Central memory CD4-positive, alpha-beta T cell (primary cell): ENCODE measurements at places on chromosomes 3 and 15.

DNA sequence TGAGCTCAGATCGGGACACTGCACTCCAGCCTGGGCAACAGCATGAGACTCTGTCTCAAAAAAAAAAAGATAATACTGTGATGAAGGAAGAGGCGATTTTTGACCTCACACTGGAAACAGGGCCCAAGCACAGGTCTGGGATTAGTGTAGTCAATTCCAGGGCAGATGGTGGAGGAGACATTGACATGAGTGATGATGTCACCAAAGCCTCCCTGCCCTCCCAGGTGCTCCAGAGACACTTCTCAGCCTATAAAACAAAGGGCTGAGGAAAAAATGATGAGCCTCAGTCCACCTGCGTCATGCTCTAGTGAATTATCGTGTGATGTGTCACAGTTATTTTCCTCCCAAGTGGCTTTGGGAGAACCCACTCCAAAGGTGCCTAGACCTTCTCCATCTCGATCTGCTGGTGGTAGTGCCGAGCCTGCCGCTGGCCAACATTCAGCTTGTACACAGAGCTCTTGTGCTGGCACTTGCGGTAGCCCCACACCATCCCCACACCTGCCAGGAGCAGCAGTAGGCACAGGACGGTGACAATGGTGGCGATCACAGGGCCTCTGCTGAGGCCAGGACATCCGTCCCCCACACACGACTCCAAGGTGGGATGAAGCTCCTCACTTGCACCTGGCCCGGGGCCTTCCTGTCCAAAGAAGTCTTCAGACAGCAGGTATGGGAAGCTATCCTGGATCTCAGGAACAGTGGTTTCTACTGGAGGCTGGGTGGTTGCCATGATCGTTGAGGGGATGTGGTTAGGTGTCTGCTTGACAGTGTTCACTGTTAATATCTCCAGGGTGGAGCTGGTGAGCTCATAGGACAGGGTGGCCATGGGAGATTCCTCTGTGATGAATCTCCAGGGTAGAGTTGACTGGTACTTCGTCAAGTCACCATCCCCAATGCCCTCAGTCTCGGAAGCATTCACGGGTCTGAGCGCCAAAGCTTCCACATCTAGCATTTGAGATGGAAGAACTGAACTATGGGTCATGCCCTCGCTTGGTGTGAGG, 38.8 kb downstream of the CRTAP start:
- DNase-seq: no peak

DNA sequence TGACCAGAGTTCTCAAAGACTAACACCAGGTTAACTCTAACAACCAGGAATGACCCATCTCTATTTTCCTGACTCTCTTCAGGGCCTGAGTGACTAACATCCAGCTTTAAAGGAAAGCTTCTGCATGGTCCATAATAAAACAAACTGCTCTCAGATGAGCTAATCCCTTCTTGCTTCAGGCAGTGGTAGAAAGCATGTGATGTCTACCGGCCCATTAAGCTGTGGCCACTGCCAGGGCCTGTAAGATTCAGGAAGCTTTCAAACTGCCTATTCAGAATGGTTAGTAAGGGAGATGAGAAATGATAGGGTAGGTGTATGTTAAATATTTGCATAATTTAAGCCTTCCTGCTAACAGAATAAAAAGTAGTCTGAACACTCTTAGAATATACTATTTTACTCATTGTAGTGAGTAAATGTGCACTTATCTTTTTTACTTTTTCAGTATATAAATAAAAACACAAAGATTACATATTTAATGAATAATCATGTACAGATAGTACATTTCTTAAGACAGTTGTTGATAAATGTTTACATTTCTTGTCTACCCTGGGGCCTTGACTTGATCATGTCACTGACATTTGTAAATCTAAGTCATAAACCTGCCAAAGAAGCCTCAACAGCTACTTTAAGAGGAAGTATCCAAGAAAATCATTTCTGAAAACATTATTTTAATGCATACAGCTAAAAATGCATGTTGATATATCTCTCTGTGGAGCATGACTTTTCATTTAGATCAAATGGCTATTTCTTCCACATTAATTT, 222.0 kb downstream of the MCTP2 start:
- DNase-seq: no peak

GRCh38 chr15:57634290-57634689, 42.6 kb downstream of the MYZAP start:
- no peak for DNase-seq

DNA sequence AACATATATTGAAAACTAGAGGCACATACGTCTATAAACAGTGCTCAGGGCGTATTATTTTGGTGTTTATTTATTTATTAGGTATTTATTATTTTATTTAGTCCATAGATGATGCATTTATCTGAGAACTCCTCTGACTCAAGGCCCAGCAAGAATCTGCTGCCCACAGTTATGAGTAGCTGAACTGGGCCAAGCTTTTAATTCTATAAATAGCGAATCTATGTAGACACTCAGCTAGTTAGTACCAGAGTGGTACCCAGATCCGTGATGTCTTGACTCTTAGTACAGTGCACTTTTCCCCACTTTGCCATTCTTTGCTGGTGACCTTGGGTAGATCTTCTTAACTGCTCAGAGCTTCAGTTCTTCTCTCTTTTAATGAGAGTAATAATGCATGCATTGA, 370.4 kb upstream of the TPRG1 start:
- no peak for DNase-seq

DNA sequence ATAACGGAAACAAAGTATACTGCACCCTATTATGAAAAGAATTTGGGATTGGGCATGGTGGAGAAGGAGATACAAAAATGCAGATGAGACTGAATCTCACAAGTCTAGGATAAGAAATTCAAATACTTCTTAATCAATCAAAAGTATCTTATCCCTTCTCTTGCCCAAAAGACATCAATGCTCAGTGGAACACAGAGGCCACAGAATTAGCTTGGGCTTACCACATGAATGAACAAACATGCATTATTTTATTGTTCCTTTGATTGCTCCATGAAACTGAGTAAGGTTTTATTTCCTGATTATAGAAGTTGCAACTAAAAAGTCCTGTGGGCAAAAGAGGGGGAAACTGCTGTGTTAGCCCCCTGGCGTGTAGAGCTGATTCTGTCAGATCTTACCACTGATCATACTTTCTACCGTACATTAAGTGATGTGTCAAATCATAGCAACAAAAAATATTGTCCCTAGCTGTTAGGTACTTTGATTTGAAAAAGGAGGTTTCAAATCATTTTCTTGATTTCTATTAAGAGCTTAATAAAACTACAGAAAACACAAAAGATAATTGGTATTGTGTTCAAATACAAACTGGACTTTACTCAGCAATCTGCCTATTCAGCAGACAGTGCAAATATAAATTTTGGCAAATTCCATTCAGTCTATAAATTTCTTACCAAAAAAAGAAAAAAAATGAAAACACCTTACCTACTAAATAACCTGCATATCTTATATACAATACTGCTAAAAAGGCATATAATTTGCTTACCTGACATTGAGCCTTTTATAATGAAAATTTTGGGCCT, 7.9 kb upstream of the GASK1A start:
- DNase-seq: no peak

GRCh38 chr3:62597491-62597890, 224.1 kb upstream of the FEZF2 start:
- no peak for DNase-seq

GRCh38 chr3:98977520-98977919, 76.0 kb upstream of the DCBLD2 start:
- no peak for DNase-seq

GRCh38 chr3:64918989-64919388, 231.2 kb upstream of the ADAMTS9 start:
- no peak for DNase-seq

- DNase-seq: no peak
Observed at GRCh38 chr3:185852635-185853034, 27.8 kb upstream of the IGF2BP2 start.

GRCh38 chr3:15310491-15311370, 21.7 kb downstream of the SH3BP5 start:
- peak; percentile 58 for DNase-seq

DNA sequence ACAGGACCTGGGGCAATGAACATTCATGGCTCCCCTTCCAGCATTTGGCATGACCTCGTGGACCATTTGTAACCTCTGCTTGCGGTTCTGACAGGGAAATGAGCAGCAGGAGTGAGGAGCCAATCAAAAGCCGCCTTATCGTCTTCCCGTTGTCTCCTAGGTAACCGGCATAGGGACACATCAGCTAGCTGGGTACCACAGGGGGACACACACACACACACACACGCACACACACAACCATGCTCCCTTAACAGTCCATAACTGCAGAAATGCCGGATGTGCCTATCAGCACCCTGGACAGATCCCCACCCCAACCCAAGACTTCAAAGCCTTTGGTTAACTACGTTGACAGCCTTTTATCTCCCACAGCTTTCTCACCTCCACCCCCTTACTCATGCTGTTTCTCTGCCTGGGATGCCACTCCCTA, 53.4 kb upstream of the CCDC174 start:
- peak; percentile 37 for DNase-seq

DNA sequence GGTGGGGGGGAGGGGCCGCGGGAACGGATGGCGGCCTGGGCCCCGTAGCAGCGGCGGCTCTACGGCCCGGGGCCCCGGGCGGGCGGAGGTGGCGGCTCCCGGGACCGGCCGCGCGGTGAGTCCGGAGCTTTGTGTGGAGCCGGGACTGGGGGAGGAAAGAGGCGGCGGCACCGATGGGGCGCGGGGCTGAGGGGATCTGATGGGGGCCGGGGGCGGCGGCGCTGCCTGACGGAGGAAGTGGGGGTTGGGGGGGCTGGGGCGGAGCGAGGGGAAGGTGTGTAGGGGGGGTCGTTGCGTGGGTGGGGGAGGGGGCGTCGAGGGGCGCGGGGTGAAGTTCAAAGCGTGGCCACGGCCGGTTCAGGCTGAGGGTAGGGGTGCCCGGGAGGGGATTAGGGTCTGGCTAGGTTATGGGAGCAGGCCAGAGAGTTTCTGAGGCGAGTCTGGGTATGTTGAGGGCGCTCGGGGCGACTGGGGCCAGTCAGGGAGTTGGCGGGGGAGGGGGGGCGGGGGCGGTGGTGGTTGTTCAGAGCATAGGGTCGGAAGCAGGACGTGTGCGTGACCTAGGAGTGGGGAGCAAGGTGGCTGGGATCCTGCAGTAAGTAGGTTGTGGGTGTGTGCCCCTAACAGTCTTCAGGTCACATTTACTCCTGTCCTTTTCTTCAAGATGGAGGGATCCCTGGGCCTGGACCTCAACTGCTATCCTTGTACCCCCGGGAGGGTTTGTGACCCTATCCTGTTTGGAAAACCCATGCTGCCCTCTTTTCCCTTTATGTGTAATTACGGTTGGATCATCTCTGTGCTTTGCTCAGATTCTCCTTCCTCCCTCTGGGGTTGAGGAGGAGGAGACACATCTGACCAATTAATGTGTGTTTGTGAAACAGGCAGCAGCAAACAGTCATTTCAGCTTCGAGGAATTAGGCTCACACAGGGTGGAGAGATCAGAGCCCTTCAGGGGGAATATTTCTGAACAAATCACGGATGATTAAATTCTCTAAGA, 644 bp downstream of the ZNF609 start:
- DNase-seq: peak; percentile 22

DNA sequence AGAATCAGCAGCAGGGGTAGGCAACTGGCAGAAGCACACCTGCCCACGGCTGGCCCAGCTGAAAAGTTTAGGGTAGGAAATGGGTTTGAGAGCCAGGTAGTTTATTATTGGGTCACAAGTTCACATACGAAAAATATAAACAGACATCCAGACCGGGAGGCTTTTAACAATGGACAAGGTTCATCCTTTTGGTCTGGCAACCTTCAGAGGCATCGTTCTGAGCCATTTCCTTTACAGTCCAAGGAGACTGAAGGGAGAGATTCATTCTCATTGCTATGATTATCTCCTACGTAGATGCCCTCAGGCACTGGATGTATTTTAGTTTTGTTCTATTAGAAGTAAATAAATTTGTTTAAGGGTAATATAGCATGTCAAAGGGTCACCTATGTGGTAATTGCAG, 248.0 kb upstream of the THBS1 start:
- DNase-seq: no peak
